ENCODE measurements at places on chromosomes 12 and 14.

DNA sequence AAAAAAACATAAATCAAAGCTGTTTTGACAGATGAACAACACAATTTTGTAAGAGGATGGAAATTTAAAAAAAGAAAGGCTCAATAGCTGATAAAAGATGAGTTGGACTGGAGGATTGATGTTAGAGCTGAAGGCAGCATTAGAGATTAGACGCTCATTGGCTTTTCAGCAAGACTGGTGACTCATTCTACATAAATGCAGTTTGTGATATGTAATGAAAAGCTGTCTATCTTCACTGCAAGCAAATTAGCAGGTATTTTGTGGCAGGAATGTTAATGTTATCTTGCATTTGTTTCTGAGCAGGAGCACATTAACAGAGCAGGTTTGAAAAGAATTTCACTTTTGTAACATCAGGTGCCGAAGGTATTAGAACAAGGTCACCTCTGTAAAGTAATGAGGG, 442.7 kb upstream of the NOVA1 start:
- H3K27me3 ChIP-seq = no peaks in the 10 kb centered on the region
- H3K4me3 ChIP-seq = no peak overlapping the region
- H3K36me3 ChIP-seq = no peaks in the 10 kb centered on the region
- H3K27ac ChIP-seq = no peak overlapping the region

- no peak overlapping the region for H3K27ac ChIP-seq
- H3K27me3 ChIP-seq = no peaks in the 10 kb centered on the region
- H3K4me3 ChIP-seq = no peak overlapping the region
- no peaks in the 10 kb centered on the region for H3K4me1 ChIP-seq
Observed at GRCh38 chr12:98572010-98572409, 21.5 kb upstream of the SLC25A3 start.

GRCh38 chr12:24798335-24798734, 150.6 kb downstream of the BCAT1 start:
- no peak overlapping the region for H3K4me3 ChIP-seq
- H3K4me1 ChIP-seq = peaks cover 17% of the 10 kb centered on the region

DNA sequence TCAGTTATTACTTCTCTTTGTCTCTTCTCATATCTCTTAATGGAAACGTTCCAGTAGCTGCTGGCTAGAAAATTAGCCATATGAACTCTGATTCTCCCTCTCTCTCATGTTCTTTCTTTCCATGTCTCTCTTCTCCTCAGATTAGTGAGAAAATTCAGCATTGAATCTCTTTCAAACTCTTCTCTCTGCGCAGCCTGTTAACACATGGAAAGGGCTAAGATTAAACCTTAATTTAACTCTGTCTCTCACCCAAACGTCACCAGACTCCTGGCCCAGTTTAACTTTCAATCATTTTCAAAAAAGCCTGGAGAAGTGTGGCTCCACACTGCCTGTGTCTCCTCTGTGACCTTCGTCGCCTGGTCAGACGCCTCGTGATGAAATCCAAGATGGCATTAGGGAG, 1234.2 kb downstream of the BCL11B start:
- no peaks in the 10 kb centered on the region for H3K4me1 ChIP-seq
- H3K27me3 ChIP-seq = no peaks in the 10 kb centered on the region
- H3K27ac ChIP-seq = no peak overlapping the region
- DNase-seq = no peak
- H3K4me3 ChIP-seq = no peak overlapping the region

GRCh38 chr12:51285843-51286242, 15.6 kb upstream of the SMAGP start:
- no peaks in the 10 kb centered on the region for H3K27me3 ChIP-seq
- H3K36me3 ChIP-seq = no peaks in the 10 kb centered on the region
- no peaks in the 10 kb centered on the region for H3K4me1 ChIP-seq
- no peak overlapping the region for H3K4me3 ChIP-seq
- DNase-seq = no peak
